ENCODE measurements at places on chromosomes 5 and 9.

DNA sequence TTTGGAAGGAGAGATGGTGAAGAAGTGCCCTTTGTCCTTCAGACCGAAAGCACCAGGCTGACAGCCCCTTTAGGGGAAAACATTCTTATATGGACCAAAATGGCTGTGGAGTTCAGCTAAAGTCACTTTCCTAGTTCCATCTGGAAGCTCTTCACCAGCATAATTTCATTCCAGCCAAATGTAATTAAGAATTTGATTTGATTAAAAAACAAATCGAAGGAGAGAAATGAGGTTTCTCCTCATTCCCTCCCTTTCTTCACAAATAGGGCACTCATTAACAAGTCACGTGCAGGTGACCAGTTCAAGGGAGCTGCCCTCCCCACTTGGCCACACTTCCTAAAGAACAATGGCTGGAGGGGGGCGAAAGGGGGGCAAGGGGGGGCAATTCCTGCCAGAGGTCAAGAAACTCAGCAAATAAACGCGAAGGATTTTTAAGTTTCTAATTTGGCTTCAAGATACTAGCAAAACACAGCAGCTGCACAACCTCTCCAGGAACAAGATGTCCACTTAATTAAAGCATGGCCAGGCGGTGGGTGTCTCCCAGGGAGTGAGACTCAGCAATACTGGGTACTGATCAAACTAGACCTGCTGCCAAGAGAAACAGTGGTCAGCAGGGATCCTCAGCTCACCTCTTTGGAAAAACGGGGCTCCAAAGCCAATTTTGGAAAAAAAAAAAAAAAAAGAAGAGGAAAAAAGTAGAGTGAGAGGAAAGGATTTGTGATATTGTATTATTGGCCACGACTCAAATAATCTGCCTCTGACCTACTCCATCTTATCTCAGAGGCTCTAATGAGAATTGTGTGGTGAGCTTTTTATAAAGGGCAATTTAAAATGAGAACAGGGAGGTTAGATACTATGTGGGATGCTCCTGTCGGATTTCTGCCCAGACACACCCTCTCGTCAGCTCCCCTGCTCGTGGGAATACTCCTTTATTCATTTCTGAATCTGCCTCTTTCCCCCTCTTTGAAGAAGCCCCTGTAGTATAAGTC, 254.3 kb downstream of the ZSWIM6 start:
- no peak for DNase-seq

DNA sequence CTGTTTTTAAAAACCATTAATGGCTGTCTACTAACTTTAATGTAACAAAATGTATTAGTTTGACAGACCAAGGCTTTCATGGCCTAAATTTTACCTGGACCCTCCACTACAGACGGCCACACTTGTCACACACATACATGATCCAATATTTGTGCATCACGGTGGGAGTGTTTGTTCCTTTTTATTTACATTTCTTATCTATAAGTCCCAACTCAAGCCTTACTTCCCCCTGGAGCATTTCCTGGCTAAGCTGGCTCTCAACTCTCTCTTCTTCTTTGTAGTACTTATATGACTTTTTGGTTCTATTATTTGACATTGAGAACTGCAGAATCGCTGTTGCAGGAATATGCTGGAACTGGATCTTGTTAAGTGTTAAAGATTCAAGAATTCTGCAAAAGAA, 534.4 kb downstream of the RAB3C start:
- DNase-seq = no peak

- DNase-seq = no peak
Measured at GRCh38 chr9:98150164-98150563, 31.1 kb upstream of the TRIM14 start.

DNA sequence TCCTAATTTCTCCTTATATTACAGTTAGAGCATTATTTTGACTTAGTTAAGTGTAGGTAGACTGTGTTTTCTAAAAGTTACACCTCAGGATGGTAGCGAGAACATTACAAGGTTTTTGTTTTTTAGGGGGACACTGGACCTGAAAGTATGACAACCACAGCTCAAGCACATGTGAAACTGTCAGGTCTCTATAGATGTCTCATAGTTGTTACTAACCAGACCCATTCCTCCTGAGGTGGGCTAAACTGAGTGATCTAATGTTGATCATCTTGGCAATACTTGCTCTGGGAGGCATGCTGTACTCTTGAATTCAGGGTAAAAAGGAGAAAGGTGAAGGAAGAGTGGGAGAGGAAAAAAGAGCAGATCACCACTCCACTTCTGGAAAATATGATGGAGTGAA, 196.6 kb upstream of the RASEF start:
- no peak for DNase-seq

GRCh38 chr5:149791881-149792280, 61.8 kb downstream of the PPARGC1B start:
- DNase-seq = no peak

- DNase-seq = no peak
Measured at GRCh38 chr9:112120030-112120341, 55.1 kb downstream of the SUSD1 start.

DNA sequence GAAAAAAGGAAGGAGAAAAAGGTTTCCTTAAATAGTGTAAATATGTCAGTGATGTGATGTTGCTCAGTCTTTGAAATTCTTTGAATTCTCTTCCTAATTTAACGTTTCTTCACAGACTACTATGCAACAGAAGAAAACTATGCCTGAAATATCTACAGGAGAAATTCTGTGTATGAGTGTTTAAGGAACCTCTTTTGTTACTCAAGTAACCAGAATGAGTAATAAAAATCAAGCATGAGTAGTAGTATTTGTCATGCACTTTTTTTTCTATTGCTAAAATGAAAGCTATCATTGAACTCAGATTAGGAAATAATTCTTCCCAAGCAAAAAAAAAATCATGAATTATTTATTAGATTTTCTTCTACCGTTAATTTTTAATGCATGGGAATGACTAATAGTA, 20.3 kb upstream of the THG1L start:
- DNase-seq = peak; percentile 64

DNA sequence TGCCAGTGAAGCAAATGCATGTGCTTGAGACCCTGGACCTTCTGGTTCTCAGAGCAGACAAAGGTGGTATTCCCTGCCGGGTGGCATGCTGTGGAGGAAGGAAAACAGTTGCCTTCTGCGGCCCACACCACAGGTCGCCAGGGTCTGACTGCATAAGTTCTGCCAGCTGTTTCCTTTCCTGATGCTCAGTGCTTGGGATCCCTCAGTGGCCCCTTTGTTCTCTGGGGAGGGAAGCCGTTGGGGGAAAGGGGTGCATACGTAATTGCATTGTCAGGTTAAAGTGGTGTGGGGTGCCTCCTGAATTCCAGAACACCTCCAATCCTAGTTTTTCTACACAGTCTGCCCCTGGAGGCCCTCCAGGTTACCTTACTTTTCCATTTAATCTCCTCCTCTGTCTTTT, 43.1 kb upstream of the SLC2A8 start:
- no peak for DNase-seq
